ENCODE measurements at places on chromosomes 2 and 18.

- DNase-seq: no peak
These were observed 12.6 kb upstream of the KCMF1 start for GRCh38 chr2:84958135-84959059.

DNA sequence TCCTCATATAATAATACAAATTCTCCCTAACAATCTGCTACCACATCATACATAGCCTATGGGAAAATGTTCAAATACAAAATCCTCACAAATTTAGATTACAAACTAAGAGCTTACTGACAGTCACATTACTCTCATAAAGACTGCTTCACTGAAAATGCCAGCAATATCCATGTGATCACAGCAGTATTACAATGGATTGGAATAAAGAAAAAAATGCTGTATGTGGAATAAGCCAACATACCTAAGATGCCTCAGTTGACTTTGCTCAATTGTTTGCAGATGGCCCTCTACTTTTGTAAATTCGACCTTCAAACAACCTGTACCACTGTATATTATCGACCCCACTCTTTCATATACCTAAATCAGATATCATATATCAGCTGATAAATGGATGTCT, 88.7 kb downstream of the DYM start:
- no peak for DNase-seq

- no peak for DNase-seq
These were observed 170.0 kb downstream of the EPHA4 start for GRCh38 chr2:221402072-221402471.

GRCh38 chr2:178731300-178731699, 75.9 kb downstream of the TTN start:
- no peak for DNase-seq

DNA sequence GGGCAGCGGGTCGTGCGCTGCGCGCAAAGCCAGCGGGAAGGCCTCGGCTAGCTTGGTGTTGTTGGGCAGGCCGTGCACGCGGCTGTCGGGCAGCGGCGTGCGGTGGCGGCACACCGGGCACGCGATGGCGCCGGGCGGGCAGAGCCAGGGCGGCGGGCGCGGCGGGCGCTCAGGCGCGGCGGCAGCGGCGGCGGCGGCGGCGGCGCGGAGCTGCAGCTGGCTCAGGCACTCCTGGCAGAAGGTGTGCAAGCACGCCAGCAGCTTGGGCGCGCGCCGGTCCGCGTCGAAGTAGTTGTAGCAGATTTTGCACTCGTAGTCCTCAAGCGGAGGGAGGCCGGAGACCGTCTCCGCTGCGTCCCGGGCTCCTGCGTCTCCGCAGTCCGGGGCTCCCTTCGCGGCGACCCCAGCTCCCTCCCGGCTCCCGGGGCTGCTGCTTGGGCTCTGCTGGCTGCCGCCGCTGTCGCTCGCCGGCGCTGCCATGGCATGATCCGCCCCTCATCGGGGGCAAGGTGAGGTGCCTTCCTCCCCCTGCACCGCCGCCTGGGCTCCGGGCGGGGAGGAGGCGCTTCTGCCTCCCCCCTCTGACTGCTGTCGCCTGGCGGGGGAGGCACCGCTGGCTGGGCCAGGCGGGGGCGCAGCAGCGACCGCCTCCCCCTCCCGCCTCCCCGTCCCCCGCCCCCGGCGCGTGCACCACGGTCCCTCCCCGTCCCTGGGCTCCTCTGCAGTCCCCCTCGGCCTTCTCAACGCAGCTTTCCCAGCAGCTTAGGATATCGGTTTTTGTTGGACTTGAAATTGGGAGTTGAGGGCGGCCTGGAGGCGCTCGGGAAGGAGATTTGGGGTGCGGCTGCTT, 21.0 kb upstream of the PAX3 start:
- no peak for DNase-seq

GRCh38 chr18:79552696-79553095, 126.9 kb upstream of the CTDP1 start:
- no peak for DNase-seq

DNA sequence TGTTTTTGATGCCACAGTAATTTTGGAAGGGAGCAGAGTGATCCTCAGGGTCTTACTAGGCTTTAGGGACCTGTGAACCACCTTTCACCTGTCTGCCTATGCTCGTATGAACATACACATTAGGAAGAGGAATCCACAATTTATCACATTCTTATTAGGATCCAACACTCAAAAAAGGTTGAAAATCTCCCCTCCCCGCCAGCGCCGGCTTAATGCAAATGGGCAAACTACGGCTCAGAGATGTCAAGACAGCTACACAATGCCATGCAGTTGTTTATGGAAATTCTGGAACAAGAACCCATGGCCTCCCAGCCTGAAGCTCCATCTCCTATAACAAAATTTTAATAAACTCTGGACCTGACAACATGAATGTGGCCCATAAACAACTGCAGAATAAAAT, 375.9 kb upstream of the ACVR2A start:
- DNase-seq: no peak

DNA sequence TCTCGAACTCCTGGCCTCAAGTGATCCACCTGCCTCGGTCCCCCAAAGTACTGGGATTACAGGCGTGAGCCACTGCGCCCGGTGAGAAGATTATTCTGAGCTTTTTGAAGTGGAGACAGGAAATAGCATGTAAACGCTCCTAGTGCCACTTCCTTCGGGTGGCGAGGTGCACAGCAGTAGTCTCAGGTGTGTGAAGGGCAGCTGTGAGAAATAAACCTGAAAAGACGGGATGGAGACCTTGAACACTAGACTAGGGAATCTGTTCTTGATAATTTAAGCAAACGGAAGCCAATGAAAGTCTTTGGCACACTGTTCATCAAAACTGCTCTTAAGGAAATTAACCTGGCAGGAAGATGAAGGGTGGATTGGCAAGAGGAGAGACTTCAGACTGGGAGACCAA, 439 bp upstream of the PLEKHH2 start:
- no peak for DNase-seq

GRCh38 chr2:71990826-71991225, 156.8 kb downstream of the CYP26B1 start:
- DNase-seq: no peak

- no peak for DNase-seq
These were observed 286.3 kb downstream of the BCL11A start for GRCh38 chr2:60267122-60267521.

- no peak for DNase-seq
These were observed 41.9 kb upstream of the SETBP1 start for GRCh38 chr18:44638811-44639210.

DNA sequence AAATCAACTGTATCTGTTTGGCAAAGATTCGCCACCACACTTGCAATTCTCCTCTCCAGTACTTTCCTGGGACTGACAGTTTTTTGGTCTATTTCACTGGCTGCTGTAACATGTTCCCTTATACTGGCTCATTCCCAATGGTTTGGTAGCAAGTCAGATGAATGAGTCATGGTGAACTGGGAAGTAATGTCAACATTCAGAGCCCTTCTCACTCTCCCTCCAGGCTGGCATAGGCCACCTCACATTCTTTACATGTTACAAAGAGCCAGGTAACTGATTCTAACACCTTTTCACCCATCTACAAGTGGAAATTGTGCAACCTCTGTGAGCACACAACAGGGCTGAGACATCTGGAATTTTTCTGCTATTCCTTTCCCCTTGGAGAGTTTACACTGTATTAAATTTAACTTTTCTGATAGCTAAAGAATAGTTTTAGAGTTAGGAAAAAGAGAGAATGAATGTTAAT, 111.3 kb upstream of the TLK1 start:
- no peak for DNase-seq

- no peak for DNase-seq
These were observed 126.8 kb downstream of the KCTD1 start for GRCh38 chr18:26421503-26421902.

GRCh38 chr18:58279504-58280175, 235.6 kb downstream of the NEDD4L start:
- no peak for DNase-seq

DNA sequence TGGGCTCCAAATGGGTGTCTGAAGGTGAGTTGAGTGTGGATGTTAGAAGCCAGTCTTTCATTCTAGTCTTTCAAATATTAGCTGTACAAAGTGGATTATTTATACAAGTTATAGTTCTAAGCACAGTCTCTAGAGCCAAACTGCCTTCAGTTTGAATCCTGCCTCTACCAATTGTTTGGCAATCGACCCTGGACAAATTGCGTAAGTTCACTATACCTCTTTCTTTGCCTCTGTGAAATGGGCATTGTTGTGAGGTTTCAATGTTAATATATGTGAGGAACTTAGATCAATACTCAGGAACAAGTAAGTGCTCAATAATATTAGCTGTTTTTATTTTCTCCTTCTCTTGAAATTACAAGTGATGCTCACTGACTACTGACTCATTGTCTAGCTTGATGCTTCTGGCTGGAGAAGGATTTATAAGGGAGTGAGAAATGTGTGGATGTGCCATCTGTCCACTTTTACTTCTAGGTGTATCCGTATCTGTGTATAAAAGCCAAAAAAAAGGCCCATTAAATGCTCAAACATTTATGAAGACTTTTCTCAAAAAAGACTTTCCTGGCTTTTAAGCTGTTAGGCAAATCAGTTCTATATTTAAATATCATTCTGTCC, 48.1 kb upstream of the RAPH1 start:
- DNase-seq: no peak

GRCh38 chr2:111534910-111535352, 349.1 kb downstream of the ANAPC1 start:
- DNase-seq: no peak

GRCh38 chr2:236823041-236823629, 253.5 kb downstream of the ACKR3 start:
- no peak for DNase-seq

DNA sequence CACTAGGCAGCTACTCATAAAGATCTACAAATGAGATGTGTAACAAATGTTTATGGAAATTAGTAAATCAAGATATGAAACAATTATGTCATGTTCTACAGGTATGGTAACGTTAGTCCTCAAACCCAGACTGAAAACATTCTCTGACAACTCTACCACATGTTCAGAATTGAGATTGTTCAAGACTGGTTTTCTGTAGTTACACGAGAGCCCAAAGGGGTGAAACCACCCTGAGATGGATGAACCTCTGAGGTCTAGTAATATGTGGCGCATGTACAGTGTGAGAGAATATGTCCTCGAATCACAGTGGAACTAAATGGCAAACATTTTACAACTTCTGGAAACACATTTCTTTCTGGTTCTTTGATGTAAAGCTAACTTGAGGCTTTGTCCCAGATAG, 614.3 kb downstream of the ZEB2 start:
- no peak for DNase-seq

DNA sequence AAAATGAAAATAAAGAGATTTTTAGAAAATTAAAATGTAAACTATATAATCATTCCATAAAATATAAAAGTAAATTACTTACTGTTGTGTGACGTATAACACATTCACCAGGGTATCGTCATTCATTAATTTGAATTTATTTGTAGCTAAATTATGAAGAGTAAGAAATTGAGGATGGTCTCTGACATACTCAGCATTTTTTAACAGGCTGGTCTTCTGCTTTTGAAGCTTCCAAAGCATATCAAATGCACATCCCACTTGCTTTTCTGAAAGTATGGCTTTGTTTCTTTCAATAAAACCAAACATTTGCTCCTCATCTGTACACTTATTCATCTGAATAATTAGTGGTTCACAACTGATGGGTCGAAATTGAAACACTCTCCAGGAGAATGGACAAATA, 2.1 kb downstream of the FASTKD1 start:
- DNase-seq: no peak

DNA sequence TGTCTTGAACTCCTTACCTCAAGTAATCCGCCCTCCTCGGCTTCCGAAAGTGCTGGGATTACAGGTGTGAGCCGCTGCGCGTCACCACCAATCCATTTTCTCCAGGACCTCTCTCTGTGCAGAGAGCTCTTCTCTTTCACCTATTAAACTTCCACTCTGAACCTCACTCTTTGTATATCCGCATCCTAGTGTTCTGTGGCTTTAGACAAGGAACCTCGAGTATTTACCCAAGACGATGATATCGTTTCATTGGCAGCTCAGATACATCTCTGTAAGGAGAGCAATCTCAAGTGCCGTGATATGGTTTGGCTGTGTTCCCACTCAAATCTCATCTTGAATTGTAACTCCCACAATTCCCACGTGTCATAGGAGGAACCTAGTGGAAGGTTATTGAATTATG, 15.1 kb upstream of the WDR33 start:
- no peak for DNase-seq

DNA sequence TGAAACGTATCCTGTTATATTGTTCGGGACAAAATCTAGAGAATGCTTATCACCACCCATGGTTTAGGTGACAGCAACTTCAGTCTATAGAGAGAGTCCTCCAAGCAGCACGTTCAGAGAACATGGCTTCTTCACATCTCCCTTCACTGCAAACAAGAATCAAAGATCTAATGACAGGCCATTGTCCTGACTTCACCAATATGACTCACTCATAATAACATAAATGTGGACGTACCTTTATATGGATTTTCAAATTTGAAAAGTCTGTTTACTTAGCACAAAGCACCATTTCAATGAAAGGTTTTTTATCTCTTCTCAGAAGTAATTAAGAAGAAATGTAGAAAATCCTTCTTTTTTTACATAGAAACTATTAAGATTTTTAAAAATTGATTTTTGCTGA, 46.7 kb downstream of the KLF7 start:
- no peak for DNase-seq

- DNase-seq: no peak
These were observed 66.1 kb upstream of the DTNA start for GRCh38 chr18:34643989-34644388.

DNA sequence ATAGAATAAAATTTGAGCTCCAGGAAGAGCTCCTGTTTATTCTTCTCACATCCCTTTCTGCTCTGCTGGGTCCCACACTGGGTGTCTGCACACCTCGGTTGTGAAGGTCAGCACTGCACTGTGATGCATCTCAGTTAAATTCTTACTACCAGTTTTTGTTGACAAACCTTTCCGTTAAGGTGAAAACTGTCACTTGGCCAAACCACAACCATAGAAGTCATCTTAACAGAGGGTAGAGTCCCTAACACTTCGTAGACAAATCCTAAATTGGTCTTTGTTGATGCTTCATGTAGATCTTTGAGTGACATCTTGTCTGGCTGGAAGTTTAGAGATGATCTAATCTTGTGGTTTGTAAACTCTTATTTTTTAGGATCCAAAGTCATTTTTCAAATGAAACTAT, 167.4 kb upstream of the MAP3K20 start:
- DNase-seq: no peak

DNA sequence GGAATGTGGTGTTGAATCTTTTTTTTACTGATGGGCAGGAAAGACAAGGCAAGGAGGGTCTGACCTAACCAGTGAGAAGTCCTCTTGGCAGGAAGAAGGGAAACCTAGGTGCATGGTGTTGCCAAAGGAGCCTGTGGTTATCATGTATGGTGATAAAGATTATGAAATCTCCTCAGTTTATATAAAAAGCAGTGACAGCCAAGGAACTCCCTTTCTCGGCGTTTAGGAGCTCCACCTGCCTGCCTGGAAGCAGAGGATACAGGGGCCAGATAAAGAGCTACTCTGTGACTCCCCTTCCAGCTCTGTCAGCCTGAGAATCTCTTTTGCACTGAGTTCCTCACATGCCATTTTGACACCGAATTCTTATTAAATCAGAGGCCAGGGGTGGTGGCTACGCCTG, 26.1 kb downstream of the COLEC12 start:
- DNase-seq: no peak

GRCh38 chr2:224608104-224608503, 22.9 kb upstream of the CUL3 start:
- DNase-seq: no peak
